NCI-H774 (cell line): ENCODE measurements at places on chromosomes 2 and 18.
A peak's percentile ranks its signal among the peaks of the same experiment; 100 is the strongest.

DNA sequence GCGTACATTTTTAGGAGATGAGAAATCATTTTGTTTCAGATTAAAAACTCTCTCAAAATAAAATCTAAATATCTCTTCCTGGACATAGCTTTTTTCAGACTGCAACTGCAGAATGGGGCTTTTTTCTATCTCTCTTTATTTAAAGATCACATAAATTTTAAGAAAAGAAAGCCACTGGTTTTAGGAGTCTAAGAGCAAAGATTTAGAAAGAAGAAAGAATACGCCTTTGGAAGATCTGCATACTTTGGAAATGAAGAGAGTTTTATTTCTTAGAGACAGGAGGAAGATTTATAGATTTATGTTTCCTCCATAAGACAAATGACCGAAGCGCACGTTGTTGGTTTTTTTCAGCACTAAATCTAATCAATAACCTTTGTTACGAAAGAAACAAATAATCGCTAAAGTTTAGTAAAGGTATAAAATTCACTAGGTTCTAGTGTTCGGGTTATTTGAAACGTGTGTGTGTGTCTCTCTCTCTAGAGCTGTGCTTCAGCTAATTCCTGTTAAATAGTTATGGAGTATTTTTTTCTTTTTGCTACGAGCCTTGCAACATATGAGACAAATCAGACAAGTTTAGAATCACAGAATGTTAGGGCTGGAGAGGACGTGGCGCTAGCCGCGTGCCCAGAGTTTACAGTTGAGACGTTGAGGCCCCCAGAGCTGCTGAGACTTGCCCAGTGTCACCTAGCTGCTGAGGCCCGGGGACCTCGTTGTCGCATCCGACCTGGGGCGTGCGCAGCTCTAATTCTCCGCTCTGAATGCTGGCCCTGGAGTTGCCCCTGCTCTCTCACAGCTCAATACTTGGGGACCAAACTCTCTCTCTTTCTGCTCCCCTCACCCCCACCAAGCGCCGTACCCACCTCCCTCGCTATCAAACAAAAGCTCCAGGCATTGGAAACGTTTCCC lies 69.9 kb downstream of the CTAGE1 start:
- DNase-seq, result no peak

GRCh38 chr2:124708661-124709060 lies 683.6 kb downstream of the CNTNAP5 start:
- no peak for DNase-seq

- DNase-seq, result no peak
Observed at GRCh38 chr18:47204908-47205522, 28.9 kb upstream of the IER3IP1 start.

GRCh38 chr2:36663851-36664695 lies 32.4 kb upstream of the VIT start:
- peak; percentile 18 for DNase-seq

GRCh38 chr18:76955524-76956170 lies 133.3 kb downstream of the ZNF236 start:
- DNase-seq, result no peak

DNA sequence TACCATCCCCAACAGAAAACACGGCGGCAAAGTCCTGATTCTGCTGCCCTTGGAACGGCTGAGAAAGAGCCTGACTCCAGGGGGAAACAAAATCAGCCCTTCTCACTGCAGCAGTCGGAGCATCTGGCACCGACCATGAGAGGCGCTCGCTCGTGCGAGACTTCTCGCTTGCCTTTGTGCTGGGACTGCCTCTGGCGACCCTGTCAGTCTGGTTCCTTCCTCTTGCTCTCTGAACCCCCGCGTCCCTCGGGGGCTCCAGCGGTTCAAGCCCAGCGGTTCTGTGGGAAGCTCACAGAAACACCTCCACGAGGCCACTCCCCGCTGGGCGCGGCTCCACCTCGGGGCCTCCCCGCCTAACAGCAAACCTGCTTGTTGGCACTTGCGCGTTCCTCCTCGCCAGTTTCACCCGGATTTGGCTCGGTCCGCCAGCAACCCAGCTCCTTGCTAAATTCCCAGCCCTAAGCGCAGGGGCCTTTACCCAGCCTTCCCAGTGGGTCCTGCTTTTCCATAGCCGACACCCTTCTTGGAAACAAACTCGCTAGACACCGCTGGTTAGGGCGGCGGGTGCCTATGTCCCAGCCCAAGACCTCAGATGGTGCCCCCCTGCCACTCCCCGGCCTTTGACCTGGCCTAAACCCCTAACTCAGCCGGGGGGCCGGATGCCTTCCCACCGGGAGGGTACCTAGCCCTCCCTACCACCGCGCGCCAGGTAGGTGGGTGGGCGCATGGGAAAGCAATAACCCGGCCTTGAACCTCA lies 2.2 kb downstream of the RND3 start:
- peak; percentile 70 for DNase-seq

DNA sequence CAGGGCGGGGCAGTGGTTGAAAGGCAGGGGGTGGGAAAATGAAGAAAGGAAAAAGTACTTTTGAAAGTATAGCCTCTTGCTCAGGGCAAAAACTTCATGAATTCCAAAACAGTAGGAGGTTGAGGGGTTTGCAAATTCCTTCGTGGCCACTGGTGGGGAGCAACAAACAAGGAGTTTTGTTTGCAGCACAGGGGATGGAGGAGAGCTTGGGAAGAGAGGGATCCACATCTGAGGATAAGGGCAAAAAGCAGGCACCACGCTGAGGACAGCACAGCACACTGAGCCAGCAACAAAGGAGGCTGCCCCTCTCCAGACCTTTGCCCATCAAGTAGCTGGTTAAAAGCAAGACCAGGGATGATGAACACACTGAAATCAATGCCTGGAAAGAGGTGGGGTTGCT lies 148.9 kb downstream of the TCF4 start:
- no peak for DNase-seq

GRCh38 chr2:229032608-229033234 lies 238.4 kb downstream of the PID1 start:
- no peak for DNase-seq

DNA sequence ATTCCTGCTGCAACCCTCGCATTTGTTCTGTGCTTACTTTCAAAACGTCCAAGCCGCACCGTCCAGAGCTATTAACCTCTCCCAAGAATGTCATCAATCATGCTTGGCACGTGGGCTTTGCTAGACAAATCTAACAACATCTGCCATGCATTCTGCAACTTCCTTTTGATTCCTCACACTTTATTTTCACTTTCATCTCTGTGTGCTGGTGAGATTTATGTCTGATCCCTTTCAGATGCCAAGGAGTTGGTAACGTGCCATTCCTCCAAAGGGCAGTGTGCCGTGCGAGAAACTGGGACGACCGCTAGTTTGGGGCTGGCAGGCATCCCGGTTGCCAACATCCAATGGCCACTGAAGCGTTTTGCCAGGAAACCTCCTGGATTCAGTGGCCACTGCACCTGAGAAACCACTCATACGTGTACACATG lies 230.0 kb upstream of the PARD3B start:
- DNase-seq, result no peak

DNA sequence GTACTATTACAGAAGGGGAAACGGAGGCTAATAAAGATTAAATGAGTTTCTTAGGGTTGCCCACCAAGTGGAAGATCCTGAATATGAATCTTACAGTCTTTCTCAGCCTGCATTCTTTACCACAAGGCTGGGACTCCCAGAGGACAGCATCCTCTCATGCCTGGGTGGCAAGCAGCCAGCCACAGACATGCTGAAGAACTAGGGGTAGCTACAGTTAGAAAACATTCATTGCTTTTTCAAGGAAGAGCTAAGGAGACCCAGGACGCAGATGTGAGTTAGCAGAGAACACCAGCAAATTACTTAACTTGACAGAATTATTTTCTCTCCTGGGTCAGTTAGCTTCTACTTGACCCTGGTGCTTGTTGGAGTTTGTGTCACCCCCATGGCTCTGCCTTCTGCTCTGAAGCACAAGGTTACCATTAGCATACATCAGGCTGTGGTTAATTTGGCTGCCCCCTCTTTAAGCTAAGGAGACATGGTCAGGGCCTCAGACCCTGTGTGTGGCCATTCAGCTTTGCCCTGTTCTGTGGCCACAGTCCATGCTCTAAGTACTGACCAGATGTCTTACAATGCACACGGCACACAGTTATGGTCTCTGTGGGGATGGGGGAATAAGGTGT lies 132.3 kb upstream of the TNP1 start:
- no peak for DNase-seq

DNA sequence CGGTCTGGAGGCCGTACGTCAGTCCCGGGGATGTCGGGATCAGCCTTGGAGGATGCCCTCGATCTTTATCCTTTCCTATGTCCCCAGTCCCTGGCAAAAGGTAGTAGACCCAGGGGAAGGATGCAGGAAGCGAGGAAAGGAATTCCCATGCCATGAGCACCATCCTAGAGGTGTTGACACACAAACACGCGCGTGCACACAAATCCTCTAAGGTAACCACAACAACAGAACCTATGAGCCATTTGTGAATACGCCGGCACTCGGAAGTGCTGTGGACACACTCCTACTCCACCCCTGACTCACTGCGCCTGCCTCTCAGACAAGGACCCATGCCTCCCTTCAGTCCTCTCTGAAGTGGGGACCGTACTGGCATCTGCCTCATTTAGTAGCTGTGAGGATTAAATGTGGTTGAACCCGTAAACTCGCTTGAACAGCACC lies 11.3 kb upstream of the MLPH start:
- DNase-seq, result no peak

- DNase-seq, result peak; percentile 36
Observed at GRCh38 chr2:210577263-210578071, 21.1 kb downstream of the CPS1 start.

GRCh38 chr18:76430636-76431035 lies 64.4 kb downstream of the ZNF516 start:
- DNase-seq, result no peak

GRCh38 chr2:80008596-80008995 lies 296.0 kb downstream of the LRRTM1 start:
- no peak for DNase-seq

GRCh38 chr18:27860011-27860410 lies 316.9 kb downstream of the CDH2 start:
- DNase-seq, result no peak

- DNase-seq, result no peak
Observed at GRCh38 chr2:236819275-236820002, 249.8 kb downstream of the ACKR3 start.
